Type B pancreatic cell (in vitro differentiated cells): ENCODE measurements at places on chromosomes 16 and 17. TPM values are rescaled to one million over a fixed set of nuclear protein-coding genes. Genes with fewer than 3 reads are reported as not detected.
A peak's percentile ranks its signal among the peaks of the same experiment; 100 is the strongest.

TEX19 gene
- total RNA-seq, result 0.14 TPM in 1 of 2 replicates, not detected in the other

IL21R gene
- total RNA-seq, result 0.29 TPM in 1 of 2 replicates, not detected in the other

KRT28 gene
- total RNA-seq, result 0.21 TPM in 1 of 2 replicates, not detected in the other

GRCh38 chr17:47708864-47709541 lies 15.0 kb downstream of the TBKBP1 start:
- no peak for DNase-seq
- no peak overlapping the region for H3K27ac ChIP-seq
- peaks cover 3% of the 10 kb centered on the region for H3K36me3 ChIP-seq
- H3K4me1 ChIP-seq, result peaks cover 11% of the 10 kb centered on the region
- H3K27me3 ChIP-seq, result peaks cover 34% of the 10 kb centered on the region

- DNase-seq, result no peak
- no peaks in the 10 kb centered on the region for H3K36me3 ChIP-seq
- H3K27ac ChIP-seq, result no peak overlapping the region
- H3K4me1 ChIP-seq, result peaks cover 24% of the 10 kb centered on the region
- no peaks in the 10 kb centered on the region for H3K27me3 ChIP-seq
Measured at GRCh38 chr16:4376126-4376892, 4.7 kb downstream of the VASN start.

DNA sequence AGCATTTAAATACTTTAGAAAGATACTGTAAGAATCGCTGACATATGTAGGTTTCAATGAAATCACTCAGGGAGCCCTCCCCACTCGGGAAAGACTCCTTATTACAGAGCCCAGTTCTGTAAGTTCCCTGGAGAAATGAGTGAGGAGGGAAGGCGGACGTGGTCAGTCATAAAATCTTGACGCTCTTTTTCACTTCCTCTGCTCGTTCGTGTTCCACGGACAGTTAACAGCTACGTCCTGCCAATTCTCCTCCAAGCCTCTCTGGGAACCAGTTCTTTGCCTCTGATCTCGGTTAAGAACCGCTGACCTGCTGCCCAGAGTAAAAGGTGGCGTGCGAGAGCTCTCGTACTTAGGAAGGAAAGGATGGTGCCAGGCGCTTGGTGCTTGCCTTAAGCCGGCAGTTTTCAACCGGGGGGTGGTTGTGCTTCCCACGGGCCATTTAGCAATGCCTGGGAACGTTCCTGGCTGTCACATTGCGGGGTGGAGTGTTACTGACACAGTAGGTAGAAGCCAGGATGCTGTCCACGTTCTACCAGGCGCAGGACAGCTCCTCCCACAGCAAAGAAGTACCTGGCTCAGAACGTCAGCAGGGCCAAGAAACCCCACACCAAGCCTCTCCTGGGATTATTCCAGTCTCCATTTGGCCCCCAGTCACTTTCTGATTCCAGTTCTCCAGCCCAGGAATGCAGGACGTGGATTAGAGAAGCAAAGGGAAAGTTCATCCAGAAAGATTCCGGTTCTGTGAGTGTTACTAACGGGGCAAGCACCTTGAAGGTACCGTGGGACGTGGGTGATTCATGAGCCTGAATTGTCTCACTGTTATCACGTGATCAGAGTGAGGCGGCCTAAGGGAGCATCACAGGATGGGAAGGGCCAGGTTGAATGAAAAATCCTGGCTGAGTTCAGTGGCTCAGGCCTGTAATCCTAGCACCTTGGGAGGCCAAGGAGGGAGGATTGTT lies 87.7 kb downstream of the MRM3 start:
- DNase-seq, result no peak
- no peak overlapping the region for H3K4me3 ChIP-seq
- peaks cover 28% of the 10 kb centered on the region for H3K4me1 ChIP-seq
- no peaks in the 10 kb centered on the region for H3K27me3 ChIP-seq

GRCh38 chr17:5866978-5867377 lies 203.2 kb upstream of the WSCD1 start:
- peaks cover 9% of the 10 kb centered on the region for H3K4me1 ChIP-seq
- DNase-seq, result no peak
- no peaks in the 10 kb centered on the region for H3K36me3 ChIP-seq

- H3K36me3 ChIP-seq, result no peaks in the 10 kb centered on the region
- H3K27ac ChIP-seq, result no peak overlapping the region
- H3K27me3 ChIP-seq, result peaks cover 53% of the 10 kb centered on the region
- H3K4me1 ChIP-seq, result peaks cover 9% of the 10 kb centered on the region
- H3K4me3 ChIP-seq, result no peak overlapping the region
Measured at GRCh38 chr17:76840443-76840767, 27.8 kb upstream of the MGAT5B start.

DNA sequence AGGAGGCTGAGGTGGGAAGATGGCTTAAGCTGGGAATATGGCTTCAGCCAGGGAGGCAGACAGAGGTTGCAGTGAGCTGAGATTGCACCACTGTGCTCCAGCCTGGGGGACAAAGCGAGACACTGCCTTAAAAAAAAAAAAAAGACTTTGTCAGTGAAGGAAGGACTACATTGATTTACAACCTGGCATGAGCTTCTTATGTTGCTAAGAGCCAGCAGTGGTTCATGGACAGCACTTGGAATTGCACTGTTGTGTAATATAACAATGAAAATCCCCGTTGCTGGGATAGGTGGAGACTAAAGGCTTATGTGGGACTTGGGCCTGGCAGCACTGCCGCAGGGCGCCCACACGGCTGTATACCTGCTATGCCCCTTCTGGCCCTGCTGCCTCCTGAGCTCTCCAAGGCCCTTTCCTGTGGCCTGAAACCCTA lies 14.1 kb upstream of the SLC16A5 start:
- H3K4me3 ChIP-seq, result no peak overlapping the region
- H3K4me1 ChIP-seq, result peaks cover under 1% of the 10 kb centered on the region
- H3K36me3 ChIP-seq, result no peaks in the 10 kb centered on the region
- no peak for DNase-seq

DNA sequence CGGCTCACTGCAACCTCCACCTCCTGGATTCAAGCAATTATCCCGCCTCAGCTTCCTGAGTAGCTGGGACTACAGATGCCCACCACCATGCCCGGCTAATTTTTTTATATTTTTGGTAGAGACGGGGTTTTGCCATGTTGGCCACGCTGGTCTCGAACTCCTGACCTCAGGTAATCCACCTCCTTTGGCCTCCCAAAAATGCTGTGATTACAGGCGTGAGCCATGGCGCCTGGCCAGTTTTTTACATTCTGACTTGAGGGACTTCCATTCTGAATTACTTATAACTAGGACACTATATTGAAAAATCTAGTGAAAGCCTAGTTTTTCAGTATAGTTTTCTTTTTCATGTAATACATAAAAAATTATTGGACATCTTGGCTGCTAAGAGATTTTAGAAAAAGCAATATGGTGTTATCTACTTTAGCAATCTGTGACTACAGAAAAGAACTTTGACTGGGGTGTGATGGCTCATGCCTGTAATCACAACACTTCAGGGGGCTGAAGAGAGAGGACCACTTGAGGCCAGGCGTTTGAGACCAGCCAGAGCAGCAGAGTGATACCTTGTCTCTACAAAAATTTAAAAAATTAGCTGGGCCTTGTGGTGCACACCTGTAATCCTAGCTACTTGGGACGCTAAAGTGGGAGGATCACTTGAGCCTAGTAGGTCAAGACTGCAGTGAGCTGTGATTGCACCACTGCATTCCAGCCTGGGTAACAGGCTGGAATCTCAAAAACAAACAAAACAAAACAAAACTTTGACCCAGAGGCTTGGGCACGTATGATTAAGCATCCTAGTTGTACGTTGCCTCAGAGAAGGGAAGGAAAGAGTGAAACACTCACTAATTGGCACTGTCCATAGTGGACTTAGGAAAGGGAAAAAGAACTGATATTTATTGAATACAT lies 26.8 kb upstream of the GOSR1 start:
- no peaks in the 10 kb centered on the region for H3K4me1 ChIP-seq
- H3K27ac ChIP-seq, result no peak overlapping the region
- no peak for DNase-seq

DNA sequence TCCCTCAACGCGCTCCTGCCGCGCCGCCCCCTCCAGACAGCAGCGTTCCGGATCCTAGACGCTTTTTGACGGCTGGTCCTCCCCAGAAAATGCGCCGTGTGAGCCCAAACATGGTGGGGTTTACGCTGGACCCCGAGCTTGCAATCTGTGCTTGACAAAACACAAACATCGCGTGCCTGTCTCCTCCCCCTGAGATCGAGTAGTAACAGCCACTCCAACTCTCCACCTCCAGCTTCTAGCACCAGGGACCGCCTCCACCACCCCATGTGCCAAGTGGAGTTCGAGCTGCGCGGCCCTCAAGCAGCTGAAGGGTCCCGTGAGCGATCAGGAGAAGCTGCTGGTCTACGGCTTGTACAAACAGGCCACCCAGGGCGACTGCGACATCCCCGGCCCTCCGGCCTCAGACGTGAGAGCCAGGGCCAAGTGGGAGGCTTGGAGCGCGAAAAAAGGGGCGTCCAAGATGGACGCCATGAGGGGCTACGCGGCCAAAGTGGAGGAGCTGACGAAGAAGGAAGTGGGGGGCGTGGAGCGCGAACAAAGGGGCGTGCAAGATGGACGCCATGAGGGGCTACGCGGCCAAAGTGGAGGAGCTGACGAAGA lies 656 bp upstream of the GEMIN4 start:
- peak overlapping the region; percentile 94 for H3K4me3 ChIP-seq
- H3K36me3 ChIP-seq, result peaks cover 37% of the 10 kb centered on the region
- H3K27ac ChIP-seq, result peak overlapping the region; percentile 90
- H3K4me1 ChIP-seq, result peaks cover 38% of the 10 kb centered on the region
- H3K27me3 ChIP-seq, result no peaks in the 10 kb centered on the region
- DNase-seq, result no peak

DNA sequence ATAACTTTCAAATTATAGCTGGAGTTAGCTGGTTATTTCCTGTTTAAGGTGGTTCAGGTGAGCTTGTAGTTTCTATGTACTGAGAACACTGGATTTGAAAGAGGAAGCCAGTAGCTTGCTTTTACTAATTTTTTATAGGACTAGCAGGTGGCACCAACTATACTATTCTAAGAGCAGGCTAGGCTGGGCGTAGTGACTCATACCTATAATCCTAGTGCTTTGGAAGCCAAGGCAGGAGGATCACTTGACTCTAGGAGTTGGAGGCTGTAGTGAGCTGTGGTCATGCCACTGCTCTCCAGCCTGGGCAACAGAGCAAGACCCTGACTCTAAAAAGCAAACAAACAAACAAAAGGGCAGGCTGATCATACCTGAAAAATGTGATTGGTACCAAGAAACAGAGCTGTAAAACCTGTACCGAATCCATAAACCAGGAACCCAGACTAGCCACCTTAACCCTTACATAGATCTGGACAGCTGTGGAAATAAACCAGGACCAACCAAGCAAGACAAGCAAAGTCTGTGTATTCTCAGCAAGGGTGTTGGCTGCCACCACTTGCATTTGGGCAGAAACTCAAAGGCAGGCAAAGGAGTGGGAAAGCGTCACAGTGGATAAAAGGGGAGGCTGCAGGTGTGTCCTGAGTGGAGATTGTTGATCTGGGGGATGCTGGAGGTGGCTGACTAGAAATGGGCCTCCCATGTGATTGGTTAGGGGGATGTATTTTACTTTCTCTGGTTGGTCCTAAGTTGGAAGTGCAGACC lies 36.3 kb downstream of the SLC47A1 start:
- H3K27ac ChIP-seq, result no peak overlapping the region
- no peak for DNase-seq
- no peaks in the 10 kb centered on the region for H3K4me1 ChIP-seq
- H3K4me3 ChIP-seq, result no peak overlapping the region
- H3K36me3 ChIP-seq, result no peaks in the 10 kb centered on the region

DNA sequence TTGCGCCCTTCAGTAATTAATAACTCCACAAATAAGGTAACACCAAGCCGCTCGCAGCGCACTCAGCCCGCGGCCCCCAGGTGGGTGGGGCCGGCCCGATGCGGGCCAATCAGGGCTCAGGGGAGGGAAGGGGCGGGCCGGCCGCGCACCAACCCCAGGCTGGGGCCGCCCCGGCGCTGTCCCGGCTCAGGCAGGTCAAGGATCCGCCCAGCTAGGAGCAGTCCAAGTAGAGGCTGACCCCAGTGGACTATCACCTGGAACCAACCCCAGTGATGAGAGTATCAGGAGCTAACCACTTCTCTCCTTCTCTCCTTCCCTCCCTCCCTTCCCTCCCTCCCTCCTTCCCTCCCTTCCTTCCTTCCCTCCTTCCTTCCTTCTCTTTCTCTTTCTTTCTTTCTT lies 110.8 kb downstream of the C16orf78 start:
- peaks cover 18% of the 10 kb centered on the region for H3K27me3 ChIP-seq
- H3K4me1 ChIP-seq, result no peaks in the 10 kb centered on the region
- H3K27ac ChIP-seq, result no peak overlapping the region
- H3K4me3 ChIP-seq, result peak overlapping the region; percentile 59
- DNase-seq, result no peak

- no peak for DNase-seq
- H3K27me3 ChIP-seq, result no peaks in the 10 kb centered on the region
- H3K36me3 ChIP-seq, result no peaks in the 10 kb centered on the region
Measured at GRCh38 chr16:70652322-70652721, 6.0 kb downstream of the IL34 start.

DNA sequence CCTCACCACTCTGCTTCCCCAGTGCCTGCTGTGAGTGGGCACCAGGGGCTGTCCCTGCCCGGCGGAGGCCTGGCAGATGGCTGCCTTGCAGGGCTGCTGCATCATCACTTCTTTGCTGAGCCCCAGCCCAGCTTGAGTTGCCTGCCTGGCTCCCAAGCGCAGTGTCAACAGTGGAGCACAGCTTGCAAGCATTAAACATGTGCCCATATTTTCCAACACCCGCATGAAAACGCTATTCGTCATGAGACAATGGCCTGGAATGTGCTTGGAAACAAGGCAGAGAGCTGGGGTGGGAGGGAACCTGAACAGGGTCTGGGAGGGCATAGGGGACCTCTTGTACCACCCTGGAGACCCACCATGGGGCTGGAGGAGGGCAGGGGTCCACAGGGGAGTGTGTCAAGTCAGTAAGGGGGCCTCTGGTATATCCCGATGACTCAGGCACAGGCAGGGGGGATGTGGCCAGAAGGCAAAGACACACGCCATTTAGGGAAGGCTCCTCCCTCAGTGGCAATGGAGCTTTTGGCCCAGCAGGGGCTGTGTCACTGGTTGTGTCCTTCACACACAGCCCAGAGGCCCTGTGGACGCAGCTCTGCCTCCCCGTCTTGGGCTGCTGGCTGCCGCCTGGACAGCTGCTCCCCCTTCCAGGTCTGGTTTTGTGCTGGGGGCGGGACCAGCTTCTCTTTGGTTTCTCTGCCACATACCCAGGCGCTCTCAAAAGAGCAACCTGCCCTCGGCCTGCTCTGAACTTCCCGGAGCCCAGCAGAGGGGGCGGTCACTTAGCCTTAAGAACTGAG lies 17.4 kb upstream of the MTSS2 start:
- H3K36me3 ChIP-seq, result peaks cover 5% of the 10 kb centered on the region
- H3K4me1 ChIP-seq, result peaks cover 22% of the 10 kb centered on the region
- no peaks in the 10 kb centered on the region for H3K27me3 ChIP-seq

DNA sequence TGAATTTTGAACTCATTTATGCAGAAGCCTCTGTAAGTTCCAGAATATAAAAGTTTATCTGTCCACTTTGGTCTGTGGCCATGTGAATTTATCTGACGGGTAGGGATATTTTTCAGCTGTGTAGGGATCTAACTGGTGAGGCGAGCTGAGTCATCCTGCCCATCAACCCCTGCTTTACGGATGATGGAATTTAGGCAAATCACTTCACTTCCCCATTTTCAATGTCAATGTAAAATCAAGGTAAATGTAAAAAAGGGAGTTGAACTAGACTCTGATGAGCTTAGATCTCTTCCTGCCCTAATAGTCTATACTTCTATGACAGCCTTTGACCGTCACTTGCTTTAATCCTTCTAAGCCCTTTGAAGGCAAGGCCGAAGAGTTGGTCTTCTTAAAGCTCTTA lies 2.6 kb downstream of the SLC16A6 start:
- peak overlapping the region; percentile 54 for H3K4me3 ChIP-seq
- peaks cover 43% of the 10 kb centered on the region for H3K27me3 ChIP-seq
- peaks cover 11% of the 10 kb centered on the region for H3K4me1 ChIP-seq
- H3K27ac ChIP-seq, result no peak overlapping the region
- no peak for DNase-seq
